ENCODE measurements at places on chromosomes 5 and 9. TPM values are rescaled to one million over a fixed set of nuclear protein-coding genes. Genes with fewer than 3 reads are reported as not detected.

The HNRNPA0 gene
- total RNA-seq: 34.6 TPM

The CORO2A gene
- total RNA-seq: 10.8 TPM

The SUSD1 gene
- total RNA-seq: 2.5 TPM

The FIBCD1 gene
- not detected for total RNA-seq

The NDOR1 gene
- total RNA-seq: 35.0 TPM

- H3K27me3 ChIP-seq: peaks cover 55% of the 10 kb centered on the region
- no peak for DNase-seq
- H3K4me1 ChIP-seq: peaks cover 13% of the 10 kb centered on the region
Measured at GRCh38 chr5:77210091-77210963, at the start of gene PDE8B. Gene PDE8B, plus strand, starts transcription at chr5:77210680. Its CDS starts 246 bp downstream, at chr5:77210926.

GRCh38 chr9:131994364-131995125 lies 85.1 kb downstream of the MED27 start:
- no peak overlapping the region for H3K4me3 ChIP-seq
- no peak overlapping the region for H3K27ac ChIP-seq
- DNase-seq: no peak
- H3K36me3 ChIP-seq: peaks cover 15% of the 10 kb centered on the region
- H3K27me3 ChIP-seq: no peaks in the 10 kb centered on the region

GRCh38 chr9:104843644-104844240 lies 79.8 kb downstream of the NIPSNAP3B start:
- no peaks in the 10 kb centered on the region for H3K27me3 ChIP-seq
- H3K4me1 ChIP-seq: no peaks in the 10 kb centered on the region
- DNase-seq: no peak
- H3K27ac ChIP-seq: no peak overlapping the region
- no peaks in the 10 kb centered on the region for H3K36me3 ChIP-seq
- no peak overlapping the region for H3K4me3 ChIP-seq

DNA sequence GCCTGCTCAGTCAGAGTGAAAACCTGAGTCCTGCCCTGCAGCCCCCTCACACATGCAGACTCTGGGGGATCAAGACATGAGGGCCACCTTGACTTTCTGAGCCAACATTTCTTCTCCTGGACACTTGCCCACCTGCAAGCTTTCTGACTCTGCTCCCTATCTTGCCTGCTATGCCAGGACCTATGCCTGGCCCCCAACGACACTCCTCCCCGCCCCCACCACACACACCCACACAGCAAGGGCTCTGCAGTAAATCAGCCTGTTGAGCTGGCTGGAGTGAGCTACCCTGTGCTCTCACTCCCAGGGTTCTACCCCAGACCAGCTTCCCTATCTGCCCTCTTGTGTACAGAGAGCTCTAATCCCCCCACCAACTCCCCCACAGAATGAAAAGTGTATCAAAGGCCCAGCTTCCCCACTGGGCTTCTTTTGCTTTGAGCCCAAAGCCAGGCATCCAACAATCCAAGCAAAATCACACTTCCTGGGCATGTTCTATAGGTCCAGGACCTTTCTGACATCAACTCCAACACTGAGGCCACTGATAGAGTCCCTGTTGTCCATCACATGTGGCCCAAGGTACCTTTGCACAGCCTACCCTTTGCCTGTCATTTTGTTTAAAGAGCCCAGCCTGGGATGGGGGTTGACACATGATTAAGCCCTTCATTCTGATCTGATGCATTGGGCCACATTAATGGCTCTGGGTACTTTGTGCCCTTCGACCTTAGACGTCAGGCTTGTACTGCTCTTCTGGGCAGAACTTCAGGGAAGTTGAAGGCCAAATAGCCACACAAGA lies 7.2 kb downstream of the PDLIM4 start:
- H3K36me3 ChIP-seq: no peaks in the 10 kb centered on the region
- H3K27ac ChIP-seq: no peak overlapping the region

DNA sequence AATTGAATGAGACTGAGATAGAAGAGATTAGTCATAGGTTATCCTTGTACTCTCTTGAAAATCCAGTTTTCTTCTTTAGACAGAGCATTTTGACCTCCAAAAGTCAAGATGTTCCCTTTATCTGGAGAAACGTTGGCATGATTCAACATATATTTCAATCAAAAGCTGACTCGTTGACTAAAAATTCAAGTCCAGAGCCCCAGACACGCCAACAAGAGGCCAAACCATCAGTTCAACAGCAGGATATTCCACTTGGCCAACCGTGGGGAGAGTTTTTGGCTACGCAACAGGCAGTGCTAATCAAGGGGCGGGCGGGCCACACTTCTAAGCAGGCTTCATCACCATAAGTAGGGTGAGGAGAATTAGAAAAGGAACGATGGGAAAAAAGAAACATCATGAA lies 119.1 kb downstream of the SLIT3 start:
- no peaks in the 10 kb centered on the region for H3K4me1 ChIP-seq
- no peak overlapping the region for H3K4me3 ChIP-seq
- no peaks in the 10 kb centered on the region for H3K27me3 ChIP-seq

DNA sequence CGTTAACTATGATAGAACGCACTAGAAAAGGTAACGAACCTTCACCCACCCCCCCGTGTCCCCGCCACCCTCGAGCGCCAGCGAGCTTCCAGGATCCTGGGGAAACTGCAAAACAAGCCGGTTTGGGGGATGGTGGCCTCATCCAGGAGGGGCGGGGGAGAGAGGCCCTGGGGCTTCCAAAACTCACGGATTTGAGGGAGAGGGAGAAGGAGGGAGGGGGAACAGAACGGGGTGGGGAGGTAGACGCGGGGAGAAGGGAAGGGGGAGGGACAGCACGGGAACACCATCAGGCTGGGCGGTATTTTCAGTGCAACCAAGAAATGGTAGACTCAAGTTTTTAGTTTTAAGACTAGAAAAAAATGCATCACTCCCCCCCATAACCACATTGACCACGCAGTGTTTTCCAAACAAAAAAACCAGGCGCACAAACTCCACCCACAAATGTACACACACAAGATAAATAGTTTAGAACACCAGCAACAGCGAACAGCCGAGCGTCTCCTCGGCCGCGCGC lies 1.4 kb downstream of the NRARP start:
- H3K27ac ChIP-seq: no peak overlapping the region
- no peak for DNase-seq
- H3K4me3 ChIP-seq: peak overlapping the region; percentile 85
- H3K4me1 ChIP-seq: peaks cover 27% of the 10 kb centered on the region
- H3K27me3 ChIP-seq: peaks cover 14% of the 10 kb centered on the region

DNA sequence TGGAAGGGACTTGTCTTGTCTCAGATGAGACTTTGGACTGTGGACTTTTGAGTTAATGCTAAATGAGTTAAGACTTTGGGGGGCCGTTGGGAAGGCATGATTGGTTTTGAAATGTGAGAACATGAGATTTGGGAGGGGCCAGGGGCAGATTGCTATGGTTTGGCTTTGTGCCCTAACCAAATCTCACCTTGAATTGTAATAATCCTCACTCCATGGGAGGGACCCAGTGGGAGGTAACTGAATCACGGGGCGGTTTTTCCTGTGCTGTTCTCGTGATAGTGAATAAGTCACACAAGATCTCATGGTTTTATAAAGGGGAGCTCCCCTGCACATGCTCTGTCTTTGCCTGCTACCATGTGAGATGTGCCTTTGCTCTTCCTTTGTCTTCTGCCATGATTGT lies 72.1 kb downstream of the RAI14 start:
- H3K4me3 ChIP-seq: no peak overlapping the region
- H3K27me3 ChIP-seq: no peaks in the 10 kb centered on the region
- no peak overlapping the region for H3K27ac ChIP-seq
- H3K4me1 ChIP-seq: no peaks in the 10 kb centered on the region
- DNase-seq: no peak

GRCh38 chr5:6427694-6428093 lies 21.0 kb upstream of the UBE2QL1 start:
- no peaks in the 10 kb centered on the region for H3K4me1 ChIP-seq
- no peak overlapping the region for H3K27ac ChIP-seq
- H3K4me3 ChIP-seq: no peak overlapping the region
- no peak for DNase-seq
- no peaks in the 10 kb centered on the region for H3K36me3 ChIP-seq
- H3K27me3 ChIP-seq: peaks cover 30% of the 10 kb centered on the region

DNA sequence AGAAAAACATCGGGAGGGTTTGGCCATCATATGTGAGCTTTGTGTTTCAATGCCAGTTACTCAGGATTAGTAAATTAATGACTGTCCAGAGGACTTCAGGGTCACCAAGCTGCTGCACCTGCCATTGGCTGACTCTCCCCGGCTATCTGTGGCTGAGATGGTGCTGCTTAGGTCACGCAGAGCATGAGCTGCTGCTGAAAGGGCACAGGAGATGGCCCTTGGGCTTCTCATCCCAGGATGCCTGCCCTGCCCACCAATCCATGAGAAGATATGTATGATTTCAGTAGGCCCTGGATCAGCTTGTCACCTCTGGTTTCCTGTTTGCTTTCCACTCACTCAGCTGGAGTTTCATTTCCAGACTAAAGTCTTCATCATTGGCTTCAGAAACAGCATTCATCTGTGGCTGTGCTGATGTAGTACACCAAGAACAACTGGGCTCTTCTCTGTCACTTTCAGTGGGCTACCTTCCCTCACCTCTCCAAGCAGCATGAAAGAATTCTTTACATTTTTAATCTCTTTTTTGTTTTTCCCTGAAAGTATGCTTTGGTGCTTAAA lies 2.4 kb upstream of the CATSPER3 start:
- no peak for DNase-seq
- H3K4me1 ChIP-seq: peaks cover 26% of the 10 kb centered on the region
- no peaks in the 10 kb centered on the region for H3K27me3 ChIP-seq
- H3K27ac ChIP-seq: peak overlapping the region; percentile 87
- peak overlapping the region; percentile 21 for H3K4me3 ChIP-seq

DNA sequence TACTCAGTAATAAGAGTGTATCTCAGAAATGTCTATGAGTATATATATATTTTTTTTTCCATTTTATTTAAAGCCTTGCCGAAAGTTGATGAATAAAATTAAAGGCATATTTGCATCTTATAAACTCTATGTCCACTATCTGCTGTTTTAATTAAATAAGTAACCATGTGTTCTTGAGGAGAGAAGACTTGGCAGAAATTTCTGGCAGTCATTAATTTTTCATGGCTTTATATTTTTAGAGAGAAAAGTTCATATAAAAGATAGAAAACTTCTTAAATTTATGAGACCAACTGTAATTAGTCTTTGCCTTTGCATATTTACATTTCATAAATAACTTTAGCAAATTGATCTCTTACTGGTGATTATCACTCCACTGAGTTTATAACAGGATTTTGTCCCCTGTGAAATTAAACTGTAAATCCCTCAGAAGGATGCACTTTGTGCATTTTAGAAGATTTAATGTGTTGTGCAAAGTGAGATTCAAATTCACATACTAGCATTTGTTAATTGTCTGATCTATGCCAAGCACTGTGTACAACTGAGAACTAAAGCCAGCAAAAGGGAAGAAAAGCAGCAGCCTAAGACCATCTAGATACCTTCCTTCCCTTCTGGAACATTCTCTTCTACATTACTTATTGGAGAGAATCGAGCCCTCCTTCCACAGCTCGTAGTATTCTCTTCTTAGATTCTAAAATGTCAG lies 108.7 kb downstream of the SNCAIP start:
- no peak overlapping the region for H3K27ac ChIP-seq
- H3K4me1 ChIP-seq: no peaks in the 10 kb centered on the region
- H3K27me3 ChIP-seq: peaks cover 8% of the 10 kb centered on the region
- H3K4me3 ChIP-seq: no peak overlapping the region
- H3K36me3 ChIP-seq: no peaks in the 10 kb centered on the region
